ENCODE measurements at places on chromosomes 7 and 10. TPM values are rescaled to one million over a fixed set of nuclear protein-coding genes. Genes with fewer than 3 reads are reported as not detected.
A peak's percentile ranks its signal among the peaks of the same experiment; 100 is the strongest.

ASCC1 gene
- total RNA-seq: 14.0 TPM

A1CF gene
- total RNA-seq: 261 TPM

IFIT1B gene
- total RNA-seq: not detected

SH2D4B gene
- total RNA-seq: not detected

PAXIP1 gene
- 6.4 TPM for total RNA-seq

PLEKHS1 gene
- not detected for total RNA-seq

CPED1 gene
- 24.8 TPM for total RNA-seq

CTTNBP2 gene
- total RNA-seq: 2.3 TPM

CCZ1B gene
- total RNA-seq: 10.7 TPM

TRIM4 gene
- 16.7 TPM for total RNA-seq

- no peaks in the 10 kb centered on the region for H3K4me1 ChIP-seq
- H3K4me3 ChIP-seq: no peak overlapping the region
- no peak for DNase-seq
These were observed 163.3 kb upstream of the GLI3 start for GRCh38 chr7:42400211-42400772.

DNA sequence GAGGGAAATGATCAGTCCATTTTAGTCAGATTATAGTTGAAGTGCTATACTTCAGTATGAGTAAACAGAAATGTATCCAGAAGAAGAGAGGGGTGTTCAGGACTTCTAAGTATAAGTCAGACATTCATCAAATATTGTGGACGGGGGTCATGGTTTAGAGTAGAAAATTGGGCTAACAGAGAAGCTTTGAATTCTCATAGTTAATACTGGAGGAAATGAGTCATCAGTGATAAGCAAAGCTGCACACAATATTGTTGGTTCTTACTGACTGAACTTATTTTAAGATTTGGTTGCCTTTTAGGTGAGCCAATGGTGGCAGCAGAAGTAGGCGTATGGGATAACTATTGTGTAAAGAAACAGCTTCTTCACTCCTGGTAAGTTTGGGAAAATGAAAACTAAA, 1.7 kb upstream of the SUMF2 start:
- H3K4me3 ChIP-seq: no peak overlapping the region
- no peak for DNase-seq
- no peaks in the 10 kb centered on the region for H3K4me1 ChIP-seq
- H3K27ac ChIP-seq: no peak overlapping the region
- H3K36me3 ChIP-seq: peaks cover 9% of the 10 kb centered on the region

DNA sequence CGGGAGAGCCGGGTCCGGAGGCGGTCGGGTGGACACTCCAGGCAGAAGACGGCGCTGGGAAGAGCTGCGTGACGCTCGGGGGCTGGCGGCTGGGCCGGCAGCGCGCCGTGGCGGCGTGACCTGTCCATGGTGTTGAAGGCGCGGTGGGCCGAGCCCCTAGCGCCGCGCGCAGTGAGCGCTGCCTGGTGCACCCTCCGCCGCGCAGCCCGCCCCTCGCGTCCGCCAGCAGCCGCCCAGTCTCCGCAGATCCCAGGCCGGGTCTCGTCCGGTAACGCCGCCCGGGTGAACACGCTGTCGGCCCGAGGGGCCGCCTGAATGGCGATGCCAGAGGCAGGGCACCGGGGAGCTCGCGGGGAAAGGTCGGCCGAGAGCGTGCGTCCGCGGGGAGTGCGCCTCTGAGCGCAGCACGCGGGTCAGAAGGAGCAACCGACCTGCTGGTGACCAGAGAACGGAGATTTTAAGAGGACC, 657 bp upstream of the TMEM178B start:
- peak overlapping the region; percentile 36 for H3K4me3 ChIP-seq
- H3K27me3 ChIP-seq: peaks cover 13% of the 10 kb centered on the region
- H3K27ac ChIP-seq: no peak overlapping the region
- H3K4me1 ChIP-seq: no peaks in the 10 kb centered on the region
- no peaks in the 10 kb centered on the region for H3K36me3 ChIP-seq

DNA sequence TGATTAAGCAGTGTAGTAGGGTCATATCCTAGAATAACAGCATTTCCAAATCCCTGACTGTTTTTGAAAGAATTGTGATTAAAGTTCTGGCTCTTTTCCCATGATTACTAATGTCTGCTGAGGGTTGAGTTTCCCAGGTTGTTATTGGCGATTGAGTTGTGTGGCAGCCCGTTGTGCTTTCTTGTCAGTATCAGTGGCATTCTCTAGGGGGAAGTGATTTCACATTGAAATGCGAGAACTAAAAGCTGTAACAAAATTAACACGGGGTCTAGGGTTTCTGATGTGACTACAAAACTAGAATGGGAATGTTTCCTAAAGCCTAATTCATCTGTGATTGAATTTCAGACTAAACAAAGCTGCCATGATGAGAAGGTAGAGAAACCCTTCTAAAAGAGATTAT, 349.4 kb downstream of the EXOC4 start:
- DNase-seq: no peak
- no peaks in the 10 kb centered on the region for H3K36me3 ChIP-seq
- no peaks in the 10 kb centered on the region for H3K27me3 ChIP-seq
- no peak overlapping the region for H3K4me3 ChIP-seq

GRCh38 chr10:15457382-15457781, 86.3 kb upstream of the FAM171A1 start:
- no peak overlapping the region for H3K27ac ChIP-seq
- no peaks in the 10 kb centered on the region for H3K4me1 ChIP-seq
- H3K27me3 ChIP-seq: no peaks in the 10 kb centered on the region
- DNase-seq: no peak
- H3K36me3 ChIP-seq: no peaks in the 10 kb centered on the region
- H3K4me3 ChIP-seq: no peak overlapping the region

- no peaks in the 10 kb centered on the region for H3K36me3 ChIP-seq
- peak overlapping the region; percentile 25 for H3K27ac ChIP-seq
- H3K4me1 ChIP-seq: peaks cover 36% of the 10 kb centered on the region
These were observed 74.5 kb downstream of the LRMDA start for GRCh38 chr10:75505840-75506506.

- no peaks in the 10 kb centered on the region for H3K4me1 ChIP-seq
- no peak overlapping the region for H3K4me3 ChIP-seq
- no peak for DNase-seq
These were observed 76.0 kb upstream of the C1QL3 start for GRCh38 chr10:16597656-16598055.

GRCh38 chr10:43115881-43116595, 22.2 kb upstream of the CSGALNACT2 start:
- no peaks in the 10 kb centered on the region for H3K27me3 ChIP-seq
- no peaks in the 10 kb centered on the region for H3K36me3 ChIP-seq
- H3K4me3 ChIP-seq: no peak overlapping the region
- DNase-seq: no peak
- no peak overlapping the region for H3K27ac ChIP-seq

- H3K27ac ChIP-seq: no peak overlapping the region
- no peak for DNase-seq
- H3K4me1 ChIP-seq: no peaks in the 10 kb centered on the region
- no peaks in the 10 kb centered on the region for H3K36me3 ChIP-seq
These were observed 9.3 kb upstream of the HUS1 start for GRCh38 chr7:47988496-47989386.

GRCh38 chr10:123331438-123331837, 177.2 kb downstream of the BUB3 start:
- DNase-seq: no peak
- H3K36me3 ChIP-seq: no peaks in the 10 kb centered on the region
- no peaks in the 10 kb centered on the region for H3K4me1 ChIP-seq
- H3K4me3 ChIP-seq: no peak overlapping the region
- H3K27me3 ChIP-seq: no peaks in the 10 kb centered on the region

GRCh38 chr10:94219829-94220228, 142.9 kb downstream of the NOC3L start:
- no peak overlapping the region for H3K4me3 ChIP-seq
- no peak overlapping the region for H3K27ac ChIP-seq
- no peaks in the 10 kb centered on the region for H3K27me3 ChIP-seq
- no peak for DNase-seq
- no peaks in the 10 kb centered on the region for H3K36me3 ChIP-seq

- no peaks in the 10 kb centered on the region for H3K4me1 ChIP-seq
- H3K27me3 ChIP-seq: no peaks in the 10 kb centered on the region
- H3K27ac ChIP-seq: no peak overlapping the region
- H3K36me3 ChIP-seq: no peaks in the 10 kb centered on the region
- DNase-seq: no peak
These were observed 244.7 kb downstream of the KIF20B start for GRCh38 chr10:89946106-89946505.

GRCh38 chr10:31374146-31374696, 55.2 kb downstream of the ZEB1 start:
- H3K4me3 ChIP-seq: no peak overlapping the region
- H3K4me1 ChIP-seq: no peaks in the 10 kb centered on the region
- H3K27me3 ChIP-seq: no peaks in the 10 kb centered on the region
- H3K36me3 ChIP-seq: no peaks in the 10 kb centered on the region
- no peak overlapping the region for H3K27ac ChIP-seq

GRCh38 chr10:87991946-87992345, 128.5 kb downstream of the PTEN start:
- H3K4me1 ChIP-seq: no peaks in the 10 kb centered on the region
- DNase-seq: no peak
- no peaks in the 10 kb centered on the region for H3K36me3 ChIP-seq
- H3K4me3 ChIP-seq: no peak overlapping the region
- H3K27ac ChIP-seq: no peak overlapping the region

DNA sequence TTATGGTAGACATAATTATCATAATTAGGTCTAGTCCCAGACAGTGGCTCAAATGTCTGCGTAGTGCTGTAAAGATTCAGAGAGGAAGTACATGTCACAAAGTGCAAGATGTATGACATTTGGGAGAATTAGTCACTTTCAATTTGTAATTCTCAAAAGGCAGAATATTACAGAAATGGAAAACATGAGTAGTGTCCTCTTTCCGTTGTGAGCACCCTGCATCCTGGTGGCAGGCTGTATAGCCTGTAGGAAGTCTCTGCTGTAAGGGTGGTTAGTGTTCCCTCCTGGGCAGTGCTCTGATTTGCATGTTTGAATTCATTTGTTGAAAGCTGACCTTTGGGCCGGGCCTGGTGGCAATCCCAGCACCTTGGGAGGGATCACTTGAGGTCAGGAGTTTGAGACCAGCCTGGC, 17.0 kb downstream of the CDK14 start:
- no peaks in the 10 kb centered on the region for H3K27me3 ChIP-seq
- H3K4me3 ChIP-seq: no peak overlapping the region
- H3K27ac ChIP-seq: no peak overlapping the region
- no peak for DNase-seq
- no peaks in the 10 kb centered on the region for H3K36me3 ChIP-seq
- no peaks in the 10 kb centered on the region for H3K4me1 ChIP-seq

GRCh38 chr10:22648547-22648961, 65.8 kb downstream of the PIP4K2A start:
- peaks cover 6% of the 10 kb centered on the region for H3K4me1 ChIP-seq
- no peak overlapping the region for H3K4me3 ChIP-seq
- no peaks in the 10 kb centered on the region for H3K27me3 ChIP-seq
- no peaks in the 10 kb centered on the region for H3K36me3 ChIP-seq
- H3K27ac ChIP-seq: peak overlapping the region; percentile 7

- H3K27ac ChIP-seq: no peak overlapping the region
- no peaks in the 10 kb centered on the region for H3K27me3 ChIP-seq
- DNase-seq: no peak
- no peaks in the 10 kb centered on the region for H3K36me3 ChIP-seq
- H3K4me1 ChIP-seq: no peaks in the 10 kb centered on the region
These were observed 27.8 kb downstream of the GSDME start for GRCh38 chr7:24729365-24730017.

- no peak overlapping the region for H3K4me3 ChIP-seq
- no peak overlapping the region for H3K27ac ChIP-seq
- no peak for DNase-seq
- H3K36me3 ChIP-seq: no peaks in the 10 kb centered on the region
- H3K4me1 ChIP-seq: no peaks in the 10 kb centered on the region
These were observed 396.7 kb downstream of the PHTF2 start for GRCh38 chr7:78195281-78195680.

DNA sequence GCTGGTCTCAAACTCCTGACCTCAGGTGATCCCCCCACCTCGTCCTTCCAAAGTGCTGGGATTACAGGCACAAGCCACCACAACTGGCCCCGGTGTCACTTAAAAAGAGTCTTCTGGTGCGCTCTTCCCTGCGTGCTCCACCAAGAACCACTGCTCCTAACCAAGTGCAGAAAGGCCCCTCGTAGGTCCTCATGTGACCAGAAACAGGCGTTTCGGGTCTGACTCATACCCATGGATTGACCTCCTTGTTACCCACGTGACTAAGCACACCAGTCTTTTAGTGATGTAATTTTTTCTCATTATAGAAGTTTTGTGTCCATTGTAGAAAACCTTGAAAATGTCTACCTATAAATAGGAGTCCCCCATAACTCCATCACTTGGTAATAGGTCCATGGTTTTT, 13.9 kb downstream of the FKBP6 start:
- no peaks in the 10 kb centered on the region for H3K36me3 ChIP-seq
- H3K4me3 ChIP-seq: no peak overlapping the region
- H3K27ac ChIP-seq: no peak overlapping the region
- no peaks in the 10 kb centered on the region for H3K27me3 ChIP-seq
